ENCODE measurements at places on chromosomes 7 and 10. TPM values are rescaled to one million over a fixed set of nuclear protein-coding genes. Genes with fewer than 3 reads are reported as not detected.

The ADRB1 gene
- total RNA-seq, result not detected

The CUZD1 gene
- 0.69 TPM for total RNA-seq

The LIPJ gene
- 0.05 TPM for total RNA-seq

The BLVRA gene
- total RNA-seq, result 44.8 TPM

The GPR85 gene
- total RNA-seq, result 0.35 TPM

The NACAD gene
- 7.4 TPM for total RNA-seq

The ASB13 gene
- 12.7 TPM for total RNA-seq

The CDNF gene
- total RNA-seq, result 0.55 TPM

The CYP2C18 gene
- total RNA-seq, result not detected

The ZNF117 gene
- 6.1 TPM for total RNA-seq

The WEE2 gene
- total RNA-seq, result not detected

The PON3 gene
- total RNA-seq, result 0.05 TPM

The CACNA2D1 gene
- total RNA-seq, result 15.0 TPM

The FAM25C gene
- not detected for total RNA-seq

- peak; percentile 27 for DNase-seq
Measured at GRCh38 chr10:70528741-70529362, 50.3 kb downstream of the PALD1 start.

DNA sequence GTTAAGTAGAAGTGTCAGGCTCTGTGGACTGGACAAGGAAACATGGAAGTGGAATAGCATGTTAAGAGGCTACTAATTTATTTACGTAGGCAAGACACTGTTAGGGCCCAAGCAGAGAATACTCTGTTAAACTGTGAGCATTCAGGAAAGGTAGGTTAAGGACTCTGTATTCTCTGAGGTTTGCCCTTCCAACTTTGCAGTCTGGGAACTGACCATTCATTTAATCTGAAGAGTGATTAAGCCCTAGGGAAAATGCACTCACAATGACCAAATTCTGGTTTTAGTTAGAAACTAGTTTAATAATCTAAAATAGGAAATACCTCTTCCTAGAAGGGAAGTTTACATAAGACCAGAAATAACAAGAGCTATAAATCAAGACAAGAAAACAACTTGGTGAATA lies 266.6 kb downstream of the SUGCT start:
- no peak for DNase-seq

DNA sequence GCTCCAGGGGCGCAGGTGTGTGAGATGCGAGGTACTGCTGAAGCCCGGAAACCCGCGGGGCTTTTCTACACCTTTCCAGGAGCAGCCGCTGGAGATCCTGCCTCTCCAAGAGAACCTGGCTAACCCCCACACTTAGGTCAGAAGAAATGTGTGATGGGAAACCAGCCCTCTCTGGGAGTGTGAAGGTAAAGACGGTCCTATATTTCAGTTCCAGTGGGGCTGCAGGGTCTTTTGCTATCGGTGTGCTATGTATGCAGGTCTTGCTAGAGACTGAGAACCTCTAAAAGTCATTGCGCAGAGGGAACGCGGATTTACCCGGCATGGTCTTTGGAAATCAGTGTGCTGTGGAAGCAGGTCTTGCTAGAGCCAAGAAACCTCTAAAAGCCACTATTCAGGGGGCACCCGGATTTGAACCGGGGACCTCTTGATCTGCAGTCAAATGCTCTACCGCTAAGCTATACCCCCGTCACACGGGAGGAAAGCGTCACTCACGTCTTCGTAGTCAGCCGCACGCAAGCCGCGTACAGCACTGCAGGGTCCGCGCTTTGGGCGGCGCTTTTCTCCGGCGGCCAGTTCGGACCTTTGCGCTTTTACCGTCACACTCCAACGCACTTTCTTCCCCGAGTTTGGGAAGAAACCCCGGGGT lies 46.0 kb downstream of the ZNF777 start:
- peak; percentile 67 for DNase-seq

DNA sequence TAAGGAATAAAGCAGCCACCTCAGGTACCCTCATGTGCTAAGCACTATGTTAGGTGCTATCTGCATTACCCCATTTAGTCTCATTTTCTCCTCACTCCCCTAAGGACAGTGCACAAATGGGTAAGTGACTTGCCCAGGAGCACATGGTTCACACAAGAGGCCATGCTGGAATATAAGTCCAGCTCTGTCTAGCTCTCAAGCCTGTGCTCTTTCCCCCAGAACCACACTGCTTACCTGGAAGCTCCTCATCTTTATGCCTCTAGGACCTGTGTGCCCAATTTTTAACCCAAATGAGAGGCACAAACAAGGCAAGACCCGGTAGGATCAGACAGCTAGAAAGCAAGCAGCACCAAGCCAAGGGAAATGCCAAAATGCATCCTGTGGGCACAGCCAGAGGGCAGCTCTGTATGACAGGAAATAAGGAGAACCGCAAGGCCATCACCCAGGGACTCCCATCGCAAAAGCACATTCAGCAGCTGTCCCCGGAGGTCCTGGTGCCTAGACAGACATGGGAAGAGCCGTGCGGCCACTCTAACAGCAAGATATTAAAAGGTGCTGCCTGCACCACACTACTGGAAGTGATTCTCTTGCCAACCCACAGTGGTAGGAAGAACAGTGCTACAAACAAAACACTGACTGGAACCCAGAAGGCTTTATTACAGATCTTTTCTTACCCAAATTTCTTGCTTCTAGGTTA lies 88.1 kb downstream of the GSAP start:
- DNase-seq, result no peak

GRCh38 chr10:67088036-67088435 lies 162.2 kb downstream of the LRRTM3 start:
- peak; percentile 14 for DNase-seq

DNA sequence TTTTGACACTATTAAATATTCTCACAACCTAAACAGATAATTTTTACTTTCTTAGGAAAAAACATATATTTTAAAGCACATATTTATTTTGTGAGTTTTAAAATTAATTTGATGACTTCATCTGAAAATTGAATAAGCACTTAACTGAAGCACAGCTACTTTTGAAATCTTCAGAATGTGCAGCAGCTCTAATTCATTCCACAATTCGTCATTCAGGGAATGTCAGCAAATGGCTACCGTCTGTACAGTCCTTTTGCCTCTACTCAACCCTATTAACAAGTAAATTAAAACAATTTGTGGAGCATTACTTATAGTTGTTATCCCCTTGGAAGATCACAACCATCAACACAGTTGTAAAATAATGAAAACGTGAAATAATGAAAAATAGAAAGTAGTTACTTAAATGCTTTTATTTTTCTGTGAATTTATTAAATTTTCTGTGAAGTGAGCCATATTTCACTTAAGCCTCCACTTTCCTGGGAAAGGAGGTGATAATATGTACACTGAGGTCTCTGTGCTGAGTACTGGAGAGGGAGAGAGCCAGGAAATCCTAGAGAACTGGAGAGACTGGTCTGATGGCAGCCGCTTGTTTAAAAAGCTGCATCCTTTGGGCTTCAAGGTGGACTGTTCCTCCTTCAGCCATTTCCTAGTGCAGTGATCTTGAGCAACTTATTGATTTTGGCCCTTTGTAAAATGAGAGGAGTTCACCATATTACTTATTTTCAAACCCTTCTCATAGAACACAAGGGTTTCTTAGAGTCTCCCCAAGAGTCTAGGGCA lies 70.6 kb downstream of the REEP3 start:
- DNase-seq, result no peak

DNA sequence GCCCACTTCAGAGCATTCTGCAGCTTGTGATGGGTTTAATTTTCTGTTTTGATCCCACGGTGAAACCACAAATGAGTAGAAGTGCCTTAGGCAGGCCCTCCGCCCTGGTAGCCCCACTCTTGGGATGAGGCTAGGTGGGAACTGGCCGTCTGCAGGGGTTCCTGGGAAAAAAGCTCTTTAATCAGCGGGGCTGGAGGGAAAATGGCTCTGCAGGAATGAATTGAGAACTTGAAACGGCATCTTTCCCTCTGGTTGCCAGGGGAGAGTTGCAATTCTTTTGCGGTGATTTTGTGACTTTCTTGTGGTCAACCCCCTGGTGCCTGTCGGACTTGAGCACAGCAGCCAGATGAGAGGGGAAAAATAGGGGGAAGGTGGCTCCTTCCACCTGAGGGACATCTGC lies 32.7 kb downstream of the COL26A1 start:
- no peak for DNase-seq

DNA sequence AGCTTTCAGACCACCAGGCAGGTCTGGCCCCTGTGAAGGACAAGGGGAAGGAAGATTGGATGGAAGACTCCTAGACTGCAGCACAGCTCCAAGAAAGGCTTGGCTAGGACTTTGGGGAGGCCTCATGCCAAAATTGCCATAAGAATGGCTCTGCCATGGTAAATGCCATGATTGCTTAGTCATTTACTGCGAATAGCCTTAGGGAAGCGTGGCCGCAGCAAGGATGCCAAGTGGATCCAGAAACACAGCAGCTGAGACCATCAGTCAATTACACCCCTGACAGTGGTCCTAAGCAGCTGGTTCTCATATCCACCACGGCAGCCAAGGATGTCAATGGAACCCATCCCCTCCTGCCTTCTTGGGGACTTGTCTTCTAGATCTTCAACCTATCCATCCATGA lies 88.2 kb upstream of the AUTS2 start:
- no peak for DNase-seq

DNA sequence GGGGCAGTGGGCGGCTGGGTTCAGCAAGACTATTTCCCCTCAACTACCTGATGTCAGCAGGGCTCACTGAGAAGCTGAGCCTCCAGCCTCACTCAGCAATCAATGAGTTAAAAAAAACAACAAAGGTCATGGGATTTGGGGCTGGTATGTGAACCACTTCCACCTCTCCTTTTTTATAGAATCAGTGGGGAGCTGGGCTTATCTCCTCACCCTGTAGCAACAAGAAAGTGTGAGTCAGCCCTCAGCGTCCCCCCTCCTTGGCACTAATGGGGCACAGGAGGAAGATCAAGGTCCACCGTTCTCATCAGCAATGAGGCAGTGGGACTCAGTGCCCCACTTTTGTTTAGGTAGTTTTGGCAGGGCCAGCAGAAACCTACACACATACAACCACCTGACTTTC lies 823.5 kb upstream of the POM121L12 start:
- DNase-seq, result no peak

DNA sequence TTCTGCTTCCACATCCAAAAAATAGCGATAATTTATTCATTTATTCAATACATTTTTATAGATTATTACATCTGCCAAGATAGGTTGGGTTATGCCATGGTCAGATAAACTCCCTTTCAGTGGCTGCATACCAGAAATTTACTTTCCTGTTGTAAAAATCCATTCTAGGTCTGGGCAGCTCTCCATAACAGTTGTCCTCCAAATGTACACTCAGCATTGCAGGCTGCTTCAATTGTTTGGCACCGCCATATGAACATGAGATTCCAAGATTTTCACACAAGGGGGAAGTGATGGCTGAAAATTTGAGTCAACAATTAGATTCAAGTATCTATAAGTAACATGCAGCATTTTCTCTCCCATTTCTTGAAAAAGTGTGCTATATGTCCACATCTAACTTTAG lies 568.7 kb downstream of the ETV1 start:
- DNase-seq, result no peak

DNA sequence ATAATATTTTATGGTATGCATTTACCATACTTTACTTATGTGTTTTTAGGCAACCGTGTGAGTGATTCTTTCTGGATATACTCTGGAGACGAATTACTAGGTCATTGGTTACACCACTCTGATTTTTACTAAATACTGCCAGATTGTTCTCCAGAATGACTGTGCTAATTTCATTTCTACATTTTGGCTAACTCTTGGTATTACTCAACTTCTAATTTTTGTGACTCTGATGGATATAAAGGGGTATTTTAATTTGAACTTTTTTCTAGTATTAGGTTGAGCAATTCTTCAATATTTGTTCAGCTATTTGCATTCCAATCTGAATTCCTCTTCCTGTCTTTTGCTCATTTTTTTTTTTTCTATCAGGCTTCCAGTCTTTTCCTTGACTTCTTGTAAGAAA lies 223.6 kb downstream of the MDFIC start:
- peak; percentile 26 for DNase-seq

GRCh38 chr7:43873300-43873699 lies 4.0 kb upstream of the MRPS24 start:
- peak; percentile 49 for DNase-seq

GRCh38 chr10:70984986-70985722 lies 96.8 kb upstream of the PCBD1 start:
- DNase-seq, result peak; percentile 82

- DNase-seq, result peak; percentile 81
Measured at GRCh38 chr7:70693321-70693685, 438.6 kb upstream of the GALNT17 start.

DNA sequence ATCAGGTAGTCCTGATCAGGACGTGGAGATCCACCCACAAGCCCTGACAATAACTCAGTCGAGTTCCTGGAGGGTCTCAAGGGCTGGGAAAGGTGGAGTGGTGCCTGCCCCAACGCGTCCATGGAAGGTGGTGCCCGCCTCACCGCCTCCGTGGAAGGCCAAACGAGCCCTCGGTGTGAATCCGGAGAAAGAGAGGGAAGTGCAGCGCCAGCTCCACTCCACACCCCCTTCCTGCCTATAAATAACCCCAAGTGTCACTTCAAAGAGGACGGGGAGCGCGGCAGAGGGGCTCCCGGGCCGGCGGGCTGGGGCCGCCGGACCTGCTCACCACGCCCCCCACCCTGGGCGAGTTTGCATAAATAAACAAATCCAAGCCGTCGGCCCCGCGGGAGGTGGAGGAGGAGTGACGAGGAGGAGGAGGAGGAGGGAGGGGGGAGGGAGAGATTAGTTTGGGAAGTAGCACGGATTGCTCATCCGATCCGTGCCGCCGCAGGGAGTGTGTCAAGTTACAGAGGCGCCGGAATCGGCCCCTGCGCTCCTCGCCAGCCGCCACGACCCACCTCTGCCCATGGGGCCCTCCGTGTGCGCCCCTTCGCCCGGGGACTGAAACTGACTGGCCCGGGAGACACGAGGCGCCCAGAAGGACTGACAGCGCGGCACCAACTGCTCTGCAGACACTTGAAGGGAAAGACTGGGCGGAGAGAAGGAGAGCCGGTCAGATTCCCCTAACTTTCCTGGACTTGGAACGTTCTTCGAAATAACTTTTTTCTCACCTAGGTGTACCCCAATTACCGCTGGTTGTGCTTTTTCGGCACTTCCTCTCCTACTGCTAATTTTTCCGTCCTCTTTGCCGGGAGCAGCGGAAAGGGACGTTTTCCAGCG lies at the start of gene COL13A1:
Gene COL13A1 (plus strand): TSS at position 473 of the 882 bp plus-strand sequence. CDS start 518 bp downstream, outside the sequence.
- peak; percentile 21 for DNase-seq

DNA sequence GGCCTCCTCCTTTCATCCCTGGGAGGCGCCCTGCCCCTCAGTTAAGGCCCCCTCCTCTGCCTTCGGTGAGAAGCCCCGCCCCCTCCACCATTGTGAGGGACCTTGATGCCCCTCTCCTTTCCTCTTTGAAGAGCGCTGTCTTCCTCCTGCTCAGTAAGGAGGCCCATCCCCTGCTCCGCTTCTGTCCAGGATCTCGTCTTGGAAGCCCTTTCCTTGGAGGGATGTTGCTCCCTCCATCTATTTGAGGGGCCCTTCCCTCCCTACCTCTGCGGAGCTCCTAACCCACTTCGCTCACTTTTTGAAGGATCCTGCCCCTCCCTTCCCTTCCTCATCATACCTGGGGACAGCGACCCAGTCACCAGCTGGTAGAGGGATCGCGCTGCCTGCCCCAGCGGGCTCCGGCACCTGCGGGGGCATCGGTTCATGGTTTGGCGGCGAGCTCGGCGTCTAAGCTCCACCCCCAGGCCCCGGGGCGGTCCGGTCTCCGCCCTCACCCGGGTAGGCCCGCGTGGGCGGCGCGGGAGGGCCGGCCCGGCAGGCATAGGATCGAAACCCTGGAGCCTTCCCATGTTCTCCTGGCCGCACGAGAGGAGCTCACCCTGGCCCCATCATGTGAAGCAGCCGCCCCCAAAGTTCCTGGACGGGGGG lies 4.1 kb downstream of the KCNIP2 start:
- DNase-seq, result no peak
